ENCODE measurements at places on chromosomes 4 and X.

GRCh38 chr4:158586881-158587280 lies 65.2 kb downstream of the RXFP1 start:
- no peaks in the 10 kb centered on the region for H3K36me3 ChIP-seq
- H3K4me1 ChIP-seq = no peaks in the 10 kb centered on the region
- no peak overlapping the region for H3K27ac ChIP-seq
- H3K4me3 ChIP-seq = no peak overlapping the region

- no peaks in the 10 kb centered on the region for H3K4me1 ChIP-seq
- H3K36me3 ChIP-seq = no peaks in the 10 kb centered on the region
- H3K27ac ChIP-seq = no peak overlapping the region
- H3K27me3 ChIP-seq = no peaks in the 10 kb centered on the region
- no peak for DNase-seq
These were observed 14.9 kb upstream of the IL3RA start for GRCh38 chrX:1321674-1322073.

- H3K27ac ChIP-seq = no peak overlapping the region
- no peak for DNase-seq
- no peak overlapping the region for H3K4me3 ChIP-seq
- no peaks in the 10 kb centered on the region for H3K27me3 ChIP-seq
- H3K36me3 ChIP-seq = no peaks in the 10 kb centered on the region
These were observed 73.5 kb downstream of the WDFY3 start for GRCh38 chr4:84892950-84893349.

GRCh38 chr4:89301003-89301402 lies 6.6 kb downstream of the GPRIN3 start:
- H3K36me3 ChIP-seq = no peaks in the 10 kb centered on the region
- H3K4me1 ChIP-seq = no peaks in the 10 kb centered on the region
- no peak for DNase-seq
- H3K4me3 ChIP-seq = no peak overlapping the region

Measured in fibroblast of lung (primary cell).